HFFc6 (cell line): ENCODE measurements at places on chromosomes 16 and 17.

- no peak for DNase-seq
Observed at GRCh38 chr17:40806131-40806530, 6.4 kb upstream of the KRT28 start.

DNA sequence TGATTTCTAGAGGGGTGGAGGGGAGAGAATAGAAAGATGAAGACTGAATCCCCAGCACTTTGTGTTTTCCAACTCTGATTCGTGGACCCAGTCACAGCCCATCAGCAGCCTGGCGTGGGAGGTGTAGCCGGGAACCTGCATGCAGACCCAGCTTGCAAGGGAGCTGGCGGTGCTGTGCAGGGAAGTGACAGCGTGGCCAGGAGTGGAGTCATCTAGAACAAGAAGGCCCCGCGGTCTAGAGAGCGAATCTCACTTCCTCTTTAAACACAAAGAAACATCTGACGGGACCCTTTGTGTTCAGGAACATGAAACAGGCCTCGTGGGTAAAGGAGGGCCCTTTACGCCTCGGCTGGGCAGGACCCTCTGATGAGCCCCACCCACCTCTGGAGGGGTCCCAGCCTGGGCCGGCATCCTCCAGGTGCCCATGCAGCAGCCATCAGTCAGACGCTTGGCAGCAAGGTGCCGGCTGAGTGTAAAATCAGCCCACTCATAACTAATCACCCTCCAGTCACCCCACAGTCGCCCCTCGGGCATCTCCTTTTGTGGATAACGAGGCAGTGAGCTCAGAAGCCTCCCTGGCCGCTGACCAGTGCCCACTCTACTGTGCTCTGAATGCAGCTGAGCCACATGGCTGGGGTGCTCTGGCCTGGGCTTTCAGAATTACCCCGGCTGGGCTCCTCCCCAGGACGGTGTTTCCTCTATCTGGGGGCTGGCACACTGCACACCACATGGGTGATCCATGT, 4.4 kb downstream of the SNAI3 start:
- no peak for DNase-seq

- DNase-seq = no peak
Observed at GRCh38 chr17:36972186-36972700, 23.5 kb downstream of the AATF start.

DNA sequence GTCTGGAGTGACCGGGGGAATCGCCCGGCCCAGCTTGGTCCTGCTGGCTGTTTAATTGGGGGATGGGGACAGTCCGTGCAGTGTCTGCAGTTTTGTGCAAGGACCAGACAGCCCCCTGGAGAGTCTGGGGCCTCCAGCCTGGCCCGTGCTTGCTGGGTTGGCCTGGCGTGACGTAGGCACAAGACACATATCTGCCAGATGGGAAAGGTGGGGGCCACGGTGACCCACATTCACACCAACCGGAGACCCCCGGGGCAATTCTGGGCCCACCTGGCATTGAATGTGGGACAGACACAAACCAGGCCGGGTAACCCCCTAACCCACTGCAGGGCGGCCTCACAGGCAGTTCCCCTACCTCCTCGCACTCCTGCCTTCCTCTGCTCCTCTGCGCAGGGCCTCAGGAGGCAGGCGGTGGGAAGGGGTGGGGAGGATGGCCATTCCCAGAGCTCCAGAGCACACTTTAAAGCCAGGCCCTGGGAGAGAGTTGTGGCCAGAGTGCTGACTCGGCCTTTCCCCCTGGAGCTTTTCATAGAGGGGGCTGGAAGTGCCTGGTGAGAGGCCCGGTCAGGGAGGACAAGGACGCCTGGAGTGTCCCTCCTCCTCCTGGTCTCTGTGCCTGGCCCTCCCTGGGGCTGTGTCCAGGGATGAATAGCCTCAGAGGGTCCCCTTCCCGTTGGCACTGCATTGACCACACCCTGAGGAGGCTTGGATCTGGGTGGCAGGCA, 1.5 kb downstream of the MRC2 start:
- DNase-seq = no peak

- no peak for DNase-seq
Observed at GRCh38 chr16:49644145-49644463, 211.8 kb downstream of the ZNF423 start.

GRCh38 chr17:74786431-74787055, 10.4 kb upstream of the NAT9 start:
- no peak for DNase-seq

DNA sequence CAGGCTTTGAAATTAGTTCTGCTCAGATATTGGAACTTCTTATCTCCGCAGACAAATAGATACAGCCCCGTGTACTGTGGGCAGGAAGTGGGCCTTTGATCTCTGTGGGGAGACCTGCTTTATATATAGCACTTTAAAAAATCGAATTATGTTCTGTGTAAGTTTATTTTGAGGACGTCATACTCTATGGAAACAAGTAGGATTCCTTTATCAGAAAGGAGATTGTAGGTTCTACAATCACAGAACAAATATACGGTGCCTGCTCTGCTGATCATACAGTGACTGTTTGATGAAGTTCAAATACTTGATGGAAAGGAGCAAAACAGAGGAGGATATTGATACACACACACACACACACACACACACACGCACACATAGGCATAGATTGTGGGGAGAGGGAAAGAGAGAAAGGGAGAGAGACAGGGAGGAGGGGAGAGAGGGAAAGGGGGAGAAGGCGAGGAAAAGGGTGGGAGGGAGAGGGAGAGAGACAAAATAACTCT, 14.7 kb upstream of the TMEM220 start:
- no peak for DNase-seq

DNA sequence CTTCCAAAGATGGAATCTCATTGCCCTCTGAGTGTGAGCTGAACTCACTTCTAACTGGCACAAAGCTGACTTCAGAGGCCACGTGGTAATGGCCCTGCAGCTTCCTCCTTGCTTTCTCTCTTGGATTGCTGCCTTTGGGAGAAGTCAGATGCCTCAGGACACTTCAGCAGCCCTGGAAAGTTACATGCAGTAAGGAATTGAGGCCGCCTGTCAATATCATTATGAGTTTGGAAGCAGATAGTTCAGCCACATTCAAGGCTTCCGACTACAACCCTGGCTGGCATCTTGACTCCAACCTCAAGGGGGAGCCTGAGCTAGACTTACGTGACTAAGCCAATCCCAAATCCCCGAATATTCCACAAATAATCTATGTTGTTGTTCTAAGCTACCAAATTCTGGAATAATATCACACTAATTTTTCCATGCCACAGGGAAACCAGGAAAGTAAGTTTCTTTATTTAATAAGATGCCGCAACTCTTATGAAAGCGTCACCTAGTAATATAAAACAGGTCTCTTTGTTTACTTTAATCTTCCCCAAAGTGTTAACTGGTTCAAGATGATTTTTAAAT, 13.6 kb downstream of the CEP20 start:
- DNase-seq = peak; percentile 57

DNA sequence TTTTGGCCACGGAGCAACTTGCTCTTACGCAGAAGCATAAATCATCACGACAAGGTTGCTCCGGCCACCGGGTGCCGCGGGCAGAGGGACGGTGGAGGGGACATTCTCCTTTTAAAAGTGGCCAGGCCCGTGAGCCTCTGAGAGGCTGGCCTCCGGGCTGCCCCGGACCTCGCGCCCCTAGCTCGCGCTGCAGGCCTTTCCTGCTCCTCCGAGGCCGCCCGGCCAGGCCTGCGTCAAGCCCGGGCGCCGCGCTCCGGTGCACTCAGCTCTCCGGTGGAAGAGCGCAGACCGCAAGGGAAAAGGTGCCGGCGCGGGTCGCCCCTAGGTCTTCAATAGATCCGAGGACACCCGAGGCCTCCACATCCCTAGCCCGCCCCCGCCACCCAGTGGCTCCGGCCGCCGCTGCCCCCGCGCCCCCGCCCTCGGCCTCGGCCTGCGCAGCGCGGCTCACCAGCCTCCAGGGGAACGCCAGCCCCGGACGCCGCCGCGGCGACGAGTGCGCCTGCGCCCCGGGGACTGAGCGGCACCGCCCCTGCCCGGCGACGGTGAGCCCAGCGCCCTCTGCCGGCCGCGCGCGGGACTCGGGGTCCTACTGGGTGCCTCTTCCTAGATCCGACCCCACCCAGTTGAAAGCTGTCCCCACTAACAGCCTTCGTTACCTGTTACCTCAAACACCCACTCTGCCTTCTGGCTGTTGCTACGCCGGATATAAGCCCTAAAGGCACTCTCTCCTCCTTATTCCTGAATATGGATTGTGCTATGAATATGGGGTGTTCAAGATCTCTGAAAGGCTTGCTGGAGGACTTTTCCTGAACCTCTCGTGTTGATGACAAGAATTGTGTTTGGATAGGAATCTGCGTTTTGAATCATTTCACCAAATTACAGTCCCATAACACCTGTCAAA, at the start of gene LYRM9:
TSS of gene LYRM9 (minus strand) at position 500 of the 904 bp plus-strand sequence. CDS start 10,671 bp downstream, outside the sequence.
- peak; percentile 70 for DNase-seq

DNA sequence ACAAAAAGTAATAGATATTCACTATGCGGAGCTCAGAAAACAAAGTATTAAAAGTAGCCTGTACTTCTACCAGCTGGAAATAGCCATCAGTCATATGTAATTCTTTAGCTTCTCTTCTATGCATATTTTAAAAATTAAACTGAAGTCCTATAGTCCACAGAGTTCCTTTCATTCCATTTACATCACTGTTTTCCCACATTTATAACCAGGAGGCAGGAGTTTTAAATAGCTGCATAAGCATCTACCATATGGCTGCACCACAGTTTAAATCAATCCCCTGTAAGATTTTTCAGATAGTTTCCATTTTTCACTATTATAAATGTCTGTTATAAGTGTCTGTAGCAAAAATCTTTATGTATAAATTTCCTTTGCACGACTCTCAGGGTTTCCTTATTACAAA, 45.1 kb downstream of the ZFHX3 start:
- peak; percentile 48 for DNase-seq

- no peak for DNase-seq
Observed at GRCh38 chr16:546909-547770, 13.1 kb upstream of the PRR35 start.

DNA sequence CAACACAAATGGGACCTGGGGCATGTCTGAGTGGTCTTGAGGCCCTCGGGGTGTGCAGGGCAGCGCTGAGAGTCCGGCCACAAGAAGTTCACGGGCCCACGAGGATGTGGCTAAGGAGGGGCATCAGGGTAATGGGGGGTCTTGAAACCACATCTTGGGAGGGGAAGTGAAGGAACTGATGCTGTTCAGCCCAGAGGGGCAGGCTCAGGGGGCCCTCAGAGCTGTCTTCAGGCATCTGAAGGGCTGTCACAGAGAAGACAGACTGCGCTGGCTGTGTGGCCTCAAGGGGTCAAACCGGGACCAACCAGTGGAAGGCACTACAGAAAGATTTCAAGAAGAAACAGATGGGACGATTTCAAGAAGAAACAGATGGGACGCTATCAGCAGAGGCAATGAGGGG, 45.1 kb downstream of the ZNF423 start:
- no peak for DNase-seq

GRCh38 chr17:42748202-42748907, 3.5 kb upstream of the EZH1 start:
- DNase-seq = no peak

GRCh38 chr17:1229900-1230501, 40.2 kb upstream of the BHLHA9 start:
- no peak for DNase-seq

DNA sequence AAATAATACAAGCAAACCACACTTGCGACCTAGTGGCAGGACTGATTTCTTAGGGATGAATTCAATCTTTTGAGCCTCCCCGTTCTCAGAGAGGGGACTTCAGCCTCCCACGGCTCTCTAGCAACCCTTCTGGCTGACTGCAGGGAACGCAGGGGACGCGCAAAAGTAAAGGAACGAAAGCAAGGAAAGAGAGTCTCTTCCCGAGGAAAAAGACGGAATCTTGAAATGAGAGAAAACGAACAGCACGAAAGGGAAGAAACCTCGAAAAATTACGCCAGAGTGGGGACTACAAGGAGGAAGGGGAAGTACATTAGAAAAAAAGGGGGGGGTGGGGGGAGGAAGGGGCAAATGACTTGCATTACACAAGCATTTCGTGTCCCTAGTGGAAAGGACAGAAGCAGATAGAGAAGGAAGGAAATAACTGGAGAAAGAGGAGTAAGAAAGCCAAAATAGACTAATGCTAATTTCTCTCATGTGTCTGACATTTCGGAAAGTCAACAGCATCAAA, 1.2 kb downstream of the GRB2 start:
- DNase-seq = peak; percentile 77

GRCh38 chr16:2428051-2428783, 1.0 kb upstream of the CCNF start:
- peak; percentile 32 for DNase-seq

- DNase-seq = no peak
Observed at GRCh38 chr17:82046903-82047302, 4.7 kb downstream of the RFNG start.

- no peak for DNase-seq
Observed at GRCh38 chr16:88144028-88144511, 192.8 kb downstream of the BANP start.

- DNase-seq = no peak
Observed at GRCh38 chr16:23403547-23403946, 49.4 kb downstream of the COG7 start.

DNA sequence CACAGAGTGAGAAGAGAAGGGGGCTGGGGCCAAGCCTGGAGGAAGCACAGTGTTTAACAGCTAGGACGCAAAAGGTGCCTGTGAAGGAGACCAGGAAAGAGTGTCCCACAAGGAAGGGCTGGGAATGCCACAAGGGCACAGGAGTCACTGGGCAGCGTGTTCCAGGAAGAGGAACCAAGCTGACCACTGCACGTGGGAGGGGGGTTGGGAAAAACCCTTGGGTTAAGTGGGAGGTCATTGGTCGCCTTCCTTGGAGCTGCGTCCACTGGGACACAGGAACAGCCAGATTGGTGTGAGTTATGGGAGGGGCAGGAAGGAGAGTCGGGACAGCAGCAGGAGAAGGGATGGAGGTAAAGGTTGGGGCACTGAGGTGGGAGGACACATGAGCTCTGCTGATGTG, 12.9 kb downstream of the TTYH2 start:
- no peak for DNase-seq

DNA sequence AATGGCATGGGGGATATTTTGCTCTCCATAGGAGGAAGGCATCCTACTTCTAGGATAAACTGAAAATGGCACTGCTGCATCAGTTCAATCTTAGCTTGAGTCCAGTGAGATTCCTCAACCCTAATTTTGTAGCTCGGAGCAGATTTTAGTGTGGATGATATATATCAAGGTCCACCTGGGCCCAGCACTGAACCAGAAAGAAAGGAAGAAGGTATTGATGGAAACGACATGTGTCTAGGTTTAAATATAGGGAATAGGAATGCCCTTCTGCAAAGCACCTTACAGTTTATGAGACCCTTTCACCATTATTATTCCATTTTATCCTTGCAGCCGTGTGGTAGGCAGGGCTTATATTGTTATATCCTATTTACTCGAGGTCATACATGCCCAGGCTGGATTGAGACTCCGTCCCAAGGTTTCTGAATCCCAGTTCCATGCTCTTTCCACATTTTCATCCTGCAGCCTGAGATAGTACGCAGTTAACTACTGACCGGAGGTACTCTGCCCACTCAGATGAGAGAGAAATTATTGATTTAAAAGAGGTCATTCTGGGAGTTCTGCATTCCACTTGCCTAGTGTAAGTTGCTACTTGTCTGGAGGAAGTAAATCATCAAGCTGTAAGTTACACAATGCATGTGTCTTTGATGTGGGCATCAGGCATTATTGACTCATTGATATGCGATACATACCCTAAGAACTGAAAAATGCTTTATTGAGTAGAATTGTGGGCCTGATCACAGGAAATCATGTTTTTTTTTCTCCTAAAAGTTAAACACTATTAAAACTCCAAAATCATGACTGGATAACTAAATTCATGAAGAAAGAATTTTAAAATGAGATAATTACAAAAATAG, 10.1 kb downstream of the KRT39 start:
- DNase-seq = peak; percentile 88
